ENCODE measurements at places on chromosomes 6 and 20.

- DNase-seq, result no peak
Observed at GRCh38 chr6:168101590-168102314, 22.7 kb upstream of the FRMD1 start.

- no peak for DNase-seq
Observed at GRCh38 chr6:170253226-170253909, 37.5 kb downstream of the DLL1 start.

DNA sequence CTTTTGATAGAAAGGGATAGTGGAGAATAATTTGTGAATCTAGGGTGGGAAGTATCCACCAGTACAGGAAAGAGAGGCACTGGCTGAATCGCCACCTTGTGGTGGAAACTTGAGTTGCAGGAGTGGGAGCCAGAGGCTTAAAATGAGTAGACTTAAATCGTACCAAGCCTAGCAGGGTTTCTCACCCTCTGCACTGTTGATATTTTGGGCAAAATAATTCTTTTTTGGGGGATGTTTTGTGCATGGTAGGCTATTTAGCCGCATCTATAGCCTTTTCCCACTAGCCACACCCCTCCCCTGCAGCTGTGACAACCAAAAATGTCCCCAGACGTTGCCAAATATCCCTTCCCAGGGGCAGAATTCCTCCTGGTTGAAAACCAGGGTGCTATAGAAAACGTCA, 119.1 kb downstream of the DHX35 start:
- DNase-seq, result peak; percentile 18

- no peak for DNase-seq
Observed at GRCh38 chr20:14984768-14985622, 647.6 kb upstream of the FLRT3 start.

DNA sequence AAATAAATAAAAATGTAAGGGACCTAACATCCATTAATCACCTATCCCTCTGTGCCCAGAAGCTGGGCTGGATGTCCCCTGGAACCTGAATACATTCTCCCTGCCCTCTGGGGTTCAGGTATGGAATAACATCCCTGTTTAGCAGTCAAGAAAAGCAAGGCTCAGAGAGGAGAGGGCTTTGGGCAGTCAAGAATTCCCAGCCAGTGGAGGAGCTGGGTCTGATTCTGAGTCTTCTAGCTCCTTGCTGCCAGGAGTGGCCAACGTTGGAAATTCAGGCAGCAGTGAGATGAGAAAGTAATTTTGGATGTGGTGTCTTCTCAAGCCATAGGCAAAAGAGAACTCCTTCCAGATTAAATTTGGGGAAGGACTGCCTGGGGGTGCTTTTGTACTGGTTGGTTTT, 42.6 kb upstream of the ZNFX1 start:
- no peak for DNase-seq

- no peak for DNase-seq
Observed at GRCh38 chr6:143545165-143545564, 33.6 kb upstream of the FUCA2 start.

GRCh38 chr6:14513496-14514393, 396.2 kb downstream of the CD83 start:
- DNase-seq, result no peak

DNA sequence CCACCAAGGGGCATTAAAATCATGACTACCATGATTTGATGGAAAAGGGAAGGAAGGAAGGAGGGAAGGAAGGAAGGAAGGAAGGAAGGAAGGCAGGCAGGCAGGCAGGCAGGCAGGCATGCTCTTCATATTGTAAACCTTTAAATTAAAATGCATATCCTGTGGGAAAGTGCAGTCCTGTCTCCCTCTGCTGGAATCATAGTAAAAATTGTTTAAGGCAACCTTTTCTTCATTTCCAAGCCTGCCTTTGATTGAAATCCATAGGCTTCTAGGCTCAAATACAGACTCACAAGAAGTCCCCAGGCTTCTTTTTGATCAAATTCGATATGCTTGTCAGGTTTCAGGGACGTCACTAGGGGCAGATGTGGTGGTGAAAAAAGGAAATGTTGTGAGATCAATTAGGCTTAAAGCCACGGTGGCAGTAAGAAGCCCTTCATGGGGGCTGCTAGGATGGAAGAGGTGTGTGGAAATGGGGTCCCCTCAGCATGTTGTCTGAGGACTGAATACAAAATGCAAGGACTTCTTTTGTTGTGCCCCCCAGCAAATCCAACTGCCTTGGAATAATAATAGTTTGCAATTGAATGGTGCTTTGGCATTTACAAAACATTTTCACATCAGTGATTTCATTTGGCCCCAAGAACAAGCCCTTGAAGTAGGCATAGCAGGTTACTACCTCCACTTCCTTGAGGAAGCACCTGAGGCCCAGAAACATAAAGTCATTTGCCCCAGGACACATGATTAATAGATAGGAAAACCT, 25.6 kb upstream of the GABRR1 start:
- DNase-seq, result no peak

- no peak for DNase-seq
Observed at GRCh38 chr6:32154514-32155161, 697 bp downstream of the PPT2 start.

GRCh38 chr6:24547243-24547642, 52.5 kb downstream of the ALDH5A1 start:
- no peak for DNase-seq

- no peak for DNase-seq
Observed at GRCh38 chr20:48603116-48603818, 224.5 kb downstream of the PREX1 start.

- no peak for DNase-seq
Observed at GRCh38 chr20:1875762-1876161, 19.4 kb upstream of the SIRPA start.

DNA sequence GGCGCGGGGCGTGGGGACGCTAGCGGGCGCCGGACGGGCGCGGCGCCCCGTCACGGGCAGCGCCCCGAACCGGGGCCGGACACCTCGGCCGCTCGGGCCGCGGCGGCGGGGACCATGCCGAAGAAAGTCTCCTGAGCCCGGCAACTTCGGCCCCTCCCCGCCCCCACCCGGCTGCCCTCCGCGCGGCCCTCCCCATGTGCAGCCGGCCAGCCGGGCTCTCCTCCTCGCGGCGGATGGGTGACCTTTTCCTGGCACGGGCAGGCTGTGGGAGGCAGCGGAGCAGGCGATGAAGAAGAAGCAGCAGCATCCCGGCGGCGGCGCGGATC, 278 bp downstream of the UST start:
- peak; percentile 74 for DNase-seq

DNA sequence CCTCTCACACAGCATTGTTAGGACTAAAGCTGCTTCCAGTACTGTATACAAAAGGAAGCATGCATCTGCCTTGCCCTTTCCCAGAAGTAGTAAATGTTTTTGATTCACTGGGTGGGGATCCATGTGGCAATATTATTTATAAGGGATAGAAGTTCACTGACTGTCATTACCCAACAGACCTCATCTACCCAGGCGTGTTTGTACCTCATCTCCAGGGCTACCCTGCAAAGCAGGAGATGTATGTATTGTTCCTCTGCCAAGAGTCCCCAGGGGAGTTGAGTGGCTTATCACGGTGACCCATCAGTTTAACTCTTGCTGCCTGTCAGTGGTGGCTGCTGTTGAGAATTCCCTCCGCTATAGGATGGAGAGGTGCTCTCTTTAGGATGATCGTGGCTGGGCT, 42.5 kb downstream of the SLC24A3 start:
- no peak for DNase-seq

DNA sequence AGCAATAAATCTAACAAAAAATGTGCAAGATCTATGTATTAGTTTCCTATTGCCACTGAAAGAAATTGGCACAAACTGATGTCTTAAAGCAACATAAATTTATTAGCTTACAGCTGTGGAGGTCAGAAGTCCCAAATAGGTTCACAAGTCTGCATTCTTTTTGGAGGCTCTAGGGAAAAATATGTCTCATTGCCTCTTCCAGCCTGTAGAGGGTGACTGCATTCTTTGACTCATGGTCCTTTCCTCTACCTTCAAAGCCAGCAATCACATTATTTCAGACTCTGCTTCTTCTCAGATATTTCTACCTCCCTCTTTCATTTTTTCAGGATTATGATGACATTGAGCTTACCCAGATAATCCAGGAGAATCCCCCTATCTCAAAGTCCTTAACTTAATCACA, 1531.1 kb downstream of the KHDRBS2 start:
- DNase-seq, result no peak

DNA sequence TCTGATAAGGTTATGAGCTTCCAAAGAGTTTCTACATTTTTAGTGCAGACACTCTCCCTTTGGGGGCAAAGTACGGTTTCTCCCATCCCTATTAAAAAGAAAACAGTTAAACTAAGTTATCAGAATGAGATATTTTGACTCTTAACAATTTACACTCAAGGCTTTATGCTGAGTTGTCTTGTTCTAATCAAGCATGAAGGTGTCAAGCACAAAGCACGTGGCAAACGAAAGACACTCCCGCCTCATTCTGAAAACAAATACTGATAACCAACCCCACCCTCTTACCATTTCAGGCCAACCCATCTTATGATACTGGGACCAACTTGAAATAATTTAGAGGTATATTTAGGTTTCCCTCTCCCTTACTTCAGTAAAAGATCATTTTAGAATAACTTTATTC, 24.3 kb downstream of the OR14J1 start:
- DNase-seq, result no peak

DNA sequence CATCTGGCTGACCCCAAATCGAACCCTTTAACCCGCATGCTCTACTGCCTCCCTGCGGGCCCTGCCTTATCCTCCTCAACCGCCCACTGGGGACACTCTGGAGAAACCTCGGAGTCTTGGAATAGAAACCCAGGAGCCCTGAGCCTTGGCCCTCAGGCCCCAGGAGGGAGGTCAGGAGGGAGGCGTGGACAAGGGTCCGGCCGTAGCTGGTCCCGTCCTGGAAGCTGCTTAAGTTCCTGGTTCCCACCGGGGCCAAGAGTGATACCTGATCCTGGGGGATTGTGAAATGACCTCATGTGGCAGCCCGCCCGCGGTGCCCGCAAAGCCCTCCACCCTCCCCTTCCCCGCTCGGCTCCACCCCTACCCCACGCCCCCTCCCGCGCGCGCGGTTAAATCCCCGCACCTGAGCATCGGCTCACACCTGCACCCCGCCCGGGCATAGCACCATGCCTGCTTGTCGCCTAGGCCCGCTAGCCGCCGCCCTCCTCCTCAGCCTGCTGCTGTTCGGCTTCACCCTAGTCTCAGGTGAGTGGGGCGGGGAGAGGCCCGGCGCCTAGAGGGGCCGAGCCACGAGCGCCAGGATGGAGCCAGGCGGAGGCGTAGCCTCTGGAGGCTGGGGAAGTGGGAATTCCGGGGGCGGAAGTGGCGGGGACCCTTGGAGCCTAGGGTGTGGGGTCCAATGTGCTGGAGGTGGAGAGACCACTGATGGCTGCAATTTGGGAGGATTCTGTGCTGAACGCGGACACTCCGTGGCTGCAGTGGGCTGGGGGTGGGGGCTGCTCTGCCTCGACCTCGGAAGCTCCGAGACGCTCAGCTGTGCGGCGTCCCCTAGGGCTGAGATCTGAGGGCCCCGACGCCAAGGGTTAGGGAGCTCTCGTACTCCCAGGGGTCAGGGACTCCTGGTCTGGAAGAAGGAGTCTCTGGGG, at the start of gene WFDC2:
Gene WFDC2 (plus strand): TSS at position 418 of the 926 bp plus-strand sequence. CDS start 29 bp downstream, at position 447.
- peak; percentile 8 for DNase-seq

GRCh38 chr6:150336299-150336698, 32.5 kb upstream of the IYD start:
- no peak for DNase-seq

DNA sequence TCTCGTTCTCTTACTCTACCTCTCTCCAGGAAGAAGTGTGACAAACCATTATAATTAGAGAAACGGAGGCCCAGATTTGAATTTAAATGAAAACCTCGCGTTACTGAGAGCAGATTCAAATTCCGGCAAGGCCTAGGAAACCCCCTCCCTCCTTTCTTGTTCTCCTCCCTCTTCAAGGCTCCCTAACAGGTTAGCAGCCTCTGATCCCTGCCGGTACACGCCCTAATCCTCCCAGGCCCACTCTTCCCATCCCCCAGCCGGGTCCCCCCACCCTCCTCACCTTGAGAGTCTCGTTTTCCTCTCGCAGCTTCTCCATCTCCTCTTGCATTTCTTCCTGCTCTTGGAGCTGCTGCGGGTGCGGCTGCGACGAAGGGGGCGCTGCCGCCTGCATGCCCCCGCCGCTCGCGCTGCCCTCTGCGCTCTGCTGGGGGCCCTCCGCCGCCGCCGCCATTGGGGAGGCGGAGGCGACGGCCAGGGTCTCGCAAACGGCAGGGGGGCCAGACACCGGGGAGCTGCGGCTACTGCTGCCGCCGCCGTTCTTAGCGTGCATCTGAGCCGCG, 3.8 kb downstream of the MTCL3 start:
- DNase-seq, result no peak

- DNase-seq, result no peak
Observed at GRCh38 chr6:118897386-118897785, 3.4 kb downstream of the ASF1A start.

- no peak for DNase-seq
Observed at GRCh38 chr20:62352402-62353288, 14.5 kb downstream of the LAMA5 start.

DNA sequence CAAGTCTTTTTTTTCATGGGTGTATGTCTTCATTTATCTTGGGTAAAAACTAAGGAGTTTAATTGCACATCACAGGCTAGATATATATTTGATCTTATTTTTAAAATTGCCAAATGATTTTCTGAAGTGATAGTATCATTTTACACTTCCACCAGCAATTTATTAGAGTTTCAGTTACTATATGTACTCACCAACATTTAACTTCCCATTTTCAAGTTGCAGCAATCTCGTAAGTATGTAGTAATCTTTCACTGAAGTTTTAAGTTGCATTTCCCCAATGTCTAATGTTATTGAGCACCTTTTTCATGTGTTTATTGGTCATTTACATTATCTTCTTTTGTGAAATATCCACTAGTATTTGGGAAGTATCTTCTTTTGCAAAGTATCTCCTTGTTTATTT, 277.4 kb upstream of the CNR1 start:
- DNase-seq, result no peak

- no peak for DNase-seq
Observed at GRCh38 chr20:8208226-8208625, 76.2 kb downstream of the PLCB1 start.

- DNase-seq, result no peak
Observed at GRCh38 chr6:146697921-146698320, 99.1 kb downstream of the ADGB start.

DNA sequence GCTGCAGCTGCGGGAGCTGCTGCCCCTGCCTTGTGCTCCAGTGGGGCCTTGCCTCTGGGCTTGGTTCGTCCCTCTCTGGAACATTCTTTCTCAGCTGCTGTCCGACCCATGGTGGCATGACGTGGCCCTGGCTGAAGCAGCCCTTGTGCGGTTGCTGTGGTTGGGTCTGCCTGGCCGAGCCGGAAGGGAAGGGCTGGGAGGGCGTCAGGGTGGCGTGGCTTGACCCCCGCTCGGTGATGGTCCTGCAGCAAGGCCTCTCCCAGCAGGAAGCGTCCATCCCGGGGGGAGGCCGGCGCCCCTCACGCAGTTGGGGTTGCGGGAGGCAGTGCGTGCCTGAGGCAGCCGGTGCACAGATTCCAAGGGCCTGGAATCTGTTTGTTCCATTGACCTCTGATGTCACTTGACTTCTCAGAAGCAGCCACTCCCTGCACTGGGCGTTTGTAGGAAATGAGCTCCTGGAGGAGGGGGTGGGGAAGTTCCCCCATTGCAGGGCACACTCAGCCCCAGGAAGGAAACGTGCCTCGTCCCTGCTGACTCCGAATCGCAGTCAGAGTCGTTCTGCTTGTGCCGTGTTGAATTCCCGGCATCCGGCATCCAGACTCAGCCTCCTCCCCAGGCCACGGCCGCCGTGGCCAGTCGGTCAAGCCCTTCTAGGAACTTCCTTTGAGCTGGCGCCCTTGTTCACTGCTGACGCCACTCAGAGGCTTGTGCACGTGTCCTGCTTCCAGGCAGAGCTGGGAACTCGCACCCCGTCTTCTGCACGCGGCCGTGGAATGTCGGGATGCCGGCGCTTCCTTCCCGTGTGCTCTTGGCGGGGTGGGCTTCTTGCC, 9.7 kb upstream of the TNFRSF6B start:
- no peak for DNase-seq

GRCh38 chr20:57092112-57092899, 174.1 kb downstream of the BMP7 start:
- DNase-seq, result peak; percentile 47

All from C1 segment of cervical spinal cord (tissue), 14 donors.